ENCODE measurements at places on chromosomes 7 and 10.

DNA sequence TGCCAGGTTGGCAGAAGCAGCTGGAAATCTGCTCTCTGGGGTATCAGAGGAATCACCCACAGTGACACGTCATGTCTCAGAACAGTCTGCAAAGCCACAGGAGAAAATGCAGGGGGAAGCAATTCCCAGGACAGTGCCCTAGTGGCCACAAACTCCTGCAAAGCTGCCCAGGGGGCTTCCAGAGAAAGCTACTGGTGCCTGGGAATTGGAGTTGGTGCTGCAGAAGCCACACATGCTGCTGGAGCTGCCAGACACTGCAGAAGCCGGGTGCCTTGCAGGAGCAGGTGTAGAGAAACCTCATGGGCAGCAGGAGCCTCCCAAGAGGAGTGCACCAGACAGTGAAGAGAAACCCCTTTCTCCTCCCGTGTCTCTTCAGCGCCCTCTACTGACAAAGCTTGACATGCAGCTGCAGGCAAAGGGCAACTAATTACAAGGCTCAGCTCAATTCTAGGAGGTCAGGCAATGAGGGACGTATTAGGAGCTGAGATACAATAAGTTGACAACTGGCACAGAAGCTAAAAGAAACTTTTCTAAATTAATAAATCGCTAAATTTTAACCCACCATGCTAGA lies 30.2 kb upstream of the NUB1 start:
- DNase-seq: no peak

GRCh38 chr10:99232360-99232999 lies 3.2 kb downstream of the HPSE2 start:
- DNase-seq: no peak

- DNase-seq: no peak
Observed at GRCh38 chr10:71029411-71029892, 141.1 kb upstream of the PCBD1 start.

GRCh38 chr7:75743455-75743859 lies 4.7 kb upstream of the HIP1 start:
- DNase-seq: no peak

GRCh38 chr7:142883571-142884285 lies 1.8 kb downstream of the TRPV6 start:
- no peak for DNase-seq

DNA sequence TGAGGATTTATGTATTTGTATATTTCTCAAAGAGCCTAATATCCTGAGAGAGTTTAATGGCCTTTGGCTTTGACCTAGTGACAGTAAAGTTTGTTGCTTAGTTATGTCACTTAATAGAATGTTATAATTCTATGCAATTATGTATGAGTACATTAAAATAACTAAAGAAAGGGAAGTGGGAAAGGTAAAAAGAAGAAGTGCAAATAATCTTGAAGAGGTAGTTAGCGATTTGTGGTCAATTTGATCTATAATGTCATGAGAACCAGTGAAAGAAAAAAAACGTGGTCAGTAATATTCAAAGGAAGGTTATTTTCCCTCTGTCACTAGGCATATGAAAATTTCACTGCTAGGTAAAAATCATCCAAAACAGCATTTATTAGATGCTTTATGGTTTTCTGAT lies 143.4 kb upstream of the LSM8 start:
- DNase-seq: no peak

GRCh38 chr10:9158675-9159074 lies 1104.2 kb downstream of the GATA3 start:
- DNase-seq: no peak

- peak; percentile 30 for DNase-seq
Observed at GRCh38 chr10:7484456-7485243, 73.8 kb upstream of the SFMBT2 start.

DNA sequence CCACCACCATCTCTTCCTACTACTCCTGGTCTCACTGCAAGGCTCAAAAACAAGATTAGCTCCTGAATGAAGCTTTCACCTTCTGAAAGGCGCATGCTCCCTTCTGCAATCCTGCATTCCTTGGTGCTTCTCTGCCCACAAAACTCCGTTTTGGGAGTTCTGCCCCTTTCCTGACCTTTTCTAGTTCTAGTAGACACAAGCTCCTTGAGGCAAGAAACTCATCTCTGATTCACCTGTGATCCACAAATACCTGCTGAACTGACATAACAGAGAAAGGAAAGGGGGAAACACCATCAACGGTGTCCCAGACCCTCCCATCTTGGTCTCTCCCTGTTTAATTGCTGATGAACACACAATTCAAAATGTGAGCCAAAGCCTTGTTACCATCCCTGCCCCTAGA lies 64.0 kb upstream of the EGR2 start:
- no peak for DNase-seq

DNA sequence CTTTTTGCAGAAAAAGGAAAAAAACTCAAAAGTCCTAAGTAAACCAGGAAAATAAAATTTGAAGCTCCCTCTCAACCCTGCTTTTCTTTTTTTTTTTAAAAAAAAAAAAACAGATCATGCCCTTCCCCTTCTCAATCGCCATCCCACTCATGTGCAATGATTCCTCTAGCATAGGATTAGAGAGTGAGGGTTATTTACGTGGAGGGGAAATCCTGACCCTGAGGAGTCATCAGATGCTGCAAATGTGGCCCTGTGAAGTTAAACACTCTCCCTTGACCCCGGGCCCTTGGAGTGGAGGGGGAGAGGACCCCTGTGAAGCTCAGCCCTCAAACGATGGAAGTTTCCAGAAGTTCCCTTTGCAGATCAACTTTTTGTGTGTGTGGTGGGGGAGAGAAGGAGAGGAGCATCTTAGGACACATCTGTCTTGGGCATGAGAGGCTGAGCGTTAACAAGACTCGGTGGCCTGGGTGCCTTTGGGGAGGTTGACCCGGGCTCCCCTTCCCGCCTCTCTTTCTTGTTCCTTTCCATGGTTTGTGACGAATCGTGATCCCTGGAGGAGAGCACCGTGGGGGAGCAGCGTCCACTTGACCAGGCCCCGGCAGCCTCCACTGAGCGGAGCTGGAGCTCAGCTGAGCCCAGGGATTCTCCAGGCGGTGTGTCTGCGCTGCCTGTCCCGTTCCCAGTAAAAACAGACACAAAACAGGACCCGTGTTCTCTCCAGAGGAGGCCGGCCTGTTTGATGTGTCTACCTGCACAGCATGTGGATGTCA lies 1.5 kb upstream of the SHH start:
- DNase-seq: no peak

DNA sequence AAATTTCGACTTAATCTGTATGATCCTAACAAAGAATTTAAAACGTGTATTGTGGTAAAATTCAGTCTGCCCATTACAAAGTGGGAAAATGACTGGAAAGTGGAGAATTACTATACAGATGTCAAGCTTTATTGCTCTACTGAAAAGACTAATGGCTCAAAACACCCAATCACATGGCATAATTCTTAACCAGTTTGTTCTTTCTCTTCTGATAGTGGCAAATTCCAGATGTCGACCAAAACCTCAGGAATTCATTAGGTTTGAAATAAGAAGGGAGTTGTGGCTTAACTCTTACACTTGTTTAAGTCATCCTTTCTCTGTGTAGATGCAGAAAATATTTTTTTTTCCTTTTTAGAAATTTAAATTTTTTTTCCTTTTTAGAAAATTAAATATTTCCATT lies 1254.9 kb upstream of the LRRN3 start:
- DNase-seq: no peak

Data from stimulated activated CD4-positive, alpha-beta T cell treated with anti-CD3 and anti-CD28 coated beads, Interleukin-1b, Interleukin-23, amount 100 ng/mL, for 1 hour (primary cell).